ENCODE measurements at places on chromosomes 11 and 22.

GRCh38 chr22:38793317-38793716 is 626 bp downstream of the DNAL4 start:
- DNase-seq = no peak

GRCh38 chr11:59216641-59217564 is 4.2 kb upstream of the MPEG1 start:
- DNase-seq = no peak

DNA sequence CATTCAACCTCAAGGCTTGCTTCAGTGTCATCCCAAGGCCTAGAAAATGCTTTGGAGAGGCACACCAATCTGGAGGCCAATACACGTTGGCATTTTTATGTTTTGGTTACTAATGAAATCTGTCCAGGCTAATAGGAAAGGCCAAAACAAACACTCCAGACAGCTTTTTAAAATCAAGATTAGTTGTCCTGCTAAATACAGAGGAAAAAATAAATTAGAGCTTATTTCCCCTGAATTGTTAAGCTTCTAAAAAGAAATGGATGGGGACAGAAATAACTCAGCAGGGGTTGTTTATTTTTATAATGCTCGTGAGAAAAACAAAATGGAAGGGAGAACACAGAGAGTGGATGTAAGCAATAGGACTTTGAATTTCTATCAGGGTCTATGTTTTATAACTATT is 438.5 kb upstream of the LRRC4C start:
- no peak for DNase-seq

- no peak for DNase-seq
Measured at GRCh38 chr11:20962581-20962980, 293.2 kb downstream of the NELL1 start.

- DNase-seq = no peak
Measured at GRCh38 chr11:103339485-103339857, 230.2 kb downstream of the DYNC2H1 start.

GRCh38 chr11:57322256-57323166 is 2.2 kb downstream of the TNKS1BP1 start:
- no peak for DNase-seq

DNA sequence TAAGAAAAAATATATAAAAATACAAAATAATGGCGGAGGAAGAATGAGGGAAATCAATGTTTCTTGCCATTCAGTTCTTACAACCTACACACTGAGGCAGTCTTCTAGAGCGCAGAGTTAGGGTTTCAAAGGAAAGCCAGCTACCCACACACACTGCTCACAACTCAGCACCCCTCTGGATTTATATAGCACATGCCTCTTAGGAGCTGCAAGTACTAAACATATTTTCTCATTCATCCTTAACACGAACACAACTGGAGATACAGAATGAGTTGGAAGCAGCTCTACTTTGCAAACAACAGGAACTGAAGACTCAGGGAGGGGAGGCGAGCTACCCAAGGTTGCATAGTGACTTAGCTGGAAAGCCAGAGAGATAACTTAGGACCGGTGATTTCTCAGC is 293.8 kb downstream of the CTTN start:
- no peak for DNase-seq

GRCh38 chr11:19934828-19935259 is 222.2 kb downstream of the NAV2 start:
- no peak for DNase-seq

GRCh38 chr11:27287205-27287604 is 75.8 kb downstream of the CCDC34 start:
- no peak for DNase-seq

- no peak for DNase-seq
Measured at GRCh38 chr11:117313091-117313490, 3.0 kb downstream of the BACE1 start.

DNA sequence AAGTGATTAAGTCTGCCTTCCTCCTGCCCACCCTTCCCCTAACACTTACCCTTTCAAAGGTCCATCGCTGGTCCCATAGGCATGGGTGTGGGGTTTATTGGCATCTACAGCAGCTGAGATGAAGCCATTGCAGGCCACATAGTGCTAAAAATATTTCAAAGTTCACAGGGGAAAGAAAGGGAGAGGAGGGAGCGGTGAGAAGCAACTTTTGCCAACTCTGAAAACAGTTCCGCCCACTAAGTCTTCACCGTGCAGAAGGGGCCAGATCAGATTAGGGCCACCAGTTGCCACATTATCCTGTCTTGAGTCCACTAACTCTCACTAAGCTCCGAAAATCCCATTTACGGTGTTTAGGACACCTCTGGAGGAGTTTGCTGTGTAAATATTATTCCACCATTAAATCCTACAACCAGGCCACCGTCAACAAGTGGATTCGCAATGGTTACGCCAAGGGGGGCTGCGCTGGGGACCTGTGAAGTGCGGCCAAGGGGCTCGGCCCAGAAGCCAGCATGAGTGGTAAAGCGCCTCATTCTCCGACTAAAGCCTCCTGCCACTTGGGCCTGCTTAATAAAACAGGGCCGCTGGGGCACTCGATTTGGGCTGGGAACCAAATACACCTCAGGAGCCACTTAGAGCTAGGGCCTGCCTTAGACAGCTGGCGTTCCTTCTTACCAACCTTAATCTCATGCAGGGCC is 534.9 kb downstream of the MIAT start:
- no peak for DNase-seq

DNA sequence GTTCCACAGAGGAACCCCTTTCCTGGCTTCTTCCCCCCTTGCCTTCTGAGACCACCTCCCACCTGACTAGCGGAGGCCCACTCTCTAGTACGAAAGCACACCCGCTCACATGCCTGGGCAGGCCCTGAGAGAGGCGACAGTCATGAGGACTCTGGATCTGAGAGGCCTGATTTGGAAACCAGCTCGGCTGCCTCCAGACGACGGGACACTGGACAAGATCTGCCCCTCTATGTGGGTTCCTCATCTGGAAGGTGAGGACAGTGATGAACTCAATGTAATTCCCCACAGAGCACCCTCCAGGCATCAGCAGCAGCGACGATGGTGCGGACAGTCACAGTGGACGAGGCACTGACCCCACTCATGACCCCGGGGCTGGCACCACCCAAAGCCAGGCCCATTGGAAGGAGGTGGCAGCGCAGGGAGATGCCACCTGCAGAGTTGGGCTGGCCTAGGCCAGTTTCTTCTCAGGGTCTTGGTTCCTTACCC is 7.5 kb downstream of the SULT4A1 start:
- no peak for DNase-seq

- DNase-seq = no peak
Measured at GRCh38 chr11:15190611-15191010, 75.9 kb downstream of the INSC start.

GRCh38 chr11:94445641-94446040 is 44.4 kb upstream of the GPR83 start:
- no peak for DNase-seq

DNA sequence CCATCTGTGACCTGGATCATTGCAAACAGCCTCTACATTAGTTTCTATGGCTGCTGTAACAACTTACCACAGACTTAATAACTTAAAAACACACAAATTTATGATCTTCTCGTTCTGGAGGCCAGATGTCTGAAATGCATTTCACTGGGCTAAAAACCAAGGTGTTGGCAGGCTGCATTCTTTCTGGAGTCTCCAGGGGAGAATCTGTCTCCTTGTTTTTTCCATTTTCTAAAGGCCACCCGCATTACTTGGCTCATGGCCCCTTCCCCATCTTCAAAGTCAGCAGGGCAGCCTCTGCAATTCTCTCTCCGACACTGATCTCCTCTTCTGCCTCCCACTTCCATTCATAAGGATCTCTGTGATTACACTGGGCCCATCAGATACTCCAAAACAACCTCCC is 11.6 kb downstream of the SCGB1A1 start:
- DNase-seq = no peak

- peak; percentile 11 for DNase-seq
Measured at GRCh38 chr11:45885274-45885920, at the start of gene MAPK8IP1. Gene MAPK8IP1 (plus strand): TSS chr11:45885651. CDS start chr11:45885821, 170 bp downstream.

- DNase-seq = no peak
Measured at GRCh38 chr11:100687630-100688395, 725 bp downstream of the ARHGAP42 start.

- no peak for DNase-seq
Measured at GRCh38 chr11:96242191-96242847, 100.7 kb downstream of the MAML2 start.

DNA sequence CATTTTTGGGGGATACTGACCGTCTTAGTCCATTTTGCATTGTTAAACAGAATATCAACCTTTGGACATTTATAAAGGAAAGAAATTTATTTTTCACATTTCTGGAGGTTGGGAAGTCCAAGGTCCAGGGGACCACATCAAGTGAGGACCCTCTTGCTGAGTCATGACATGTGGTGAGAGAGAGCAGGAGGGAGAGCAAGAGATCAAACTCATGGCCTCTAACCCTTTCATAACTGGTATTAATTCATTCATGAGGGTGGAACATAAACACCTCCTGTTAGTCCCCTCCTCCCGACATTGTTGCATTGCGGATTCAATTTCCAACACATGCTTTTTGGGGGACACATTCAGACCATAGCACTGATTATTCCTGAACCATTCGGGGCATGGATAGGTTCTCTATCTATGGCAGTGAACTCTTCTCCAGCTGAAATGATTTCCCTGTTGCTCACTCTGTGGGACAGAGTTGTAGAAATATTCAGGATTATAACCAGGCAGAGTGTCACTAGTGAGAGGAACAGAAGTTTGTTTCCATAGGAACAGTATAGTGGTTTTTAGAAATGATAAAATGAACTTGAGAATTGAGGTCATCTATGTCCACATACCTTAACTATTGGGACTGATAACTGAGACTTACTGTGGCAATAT is 88.2 kb upstream of the OR9Q1 start:
- DNase-seq = no peak

DNA sequence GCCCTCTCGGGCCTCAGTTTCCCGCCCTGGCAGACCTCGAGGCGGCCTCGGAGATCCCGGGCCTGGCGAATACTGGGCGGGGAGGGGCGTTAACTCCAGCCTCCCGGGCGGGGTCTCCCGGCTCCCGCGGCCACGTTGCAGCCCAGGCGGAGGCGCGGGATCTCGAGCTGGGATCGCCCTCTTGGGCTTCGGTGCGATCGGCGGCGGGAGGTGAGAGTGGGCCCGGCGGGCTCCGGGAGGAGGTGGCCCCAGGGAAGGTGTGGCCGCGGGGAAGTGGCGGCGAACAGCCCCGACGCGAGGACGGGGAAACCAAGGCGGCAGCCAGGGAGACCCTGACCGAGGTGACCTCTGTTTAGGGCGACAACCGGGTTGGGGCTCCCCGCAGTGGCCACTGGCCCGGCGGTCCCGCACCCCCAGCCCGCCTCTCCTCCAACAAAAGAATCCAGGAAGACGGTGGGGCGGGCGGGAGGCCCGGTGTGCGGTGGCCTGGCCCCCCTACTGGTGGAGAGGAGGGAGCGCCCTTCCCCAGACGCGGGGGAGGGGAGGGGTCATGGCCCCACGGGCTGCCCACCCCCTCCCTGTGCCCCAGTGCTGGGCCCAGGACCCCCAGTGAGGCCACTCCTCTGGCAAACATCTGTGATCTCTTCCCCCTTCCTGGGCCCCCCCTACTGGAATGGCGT is at the start of gene PHETA2:
Gene PHETA2 (plus strand): TSS at position 117 of the 680 bp plus-strand sequence. CDS start 3,046 bp downstream, outside the sequence.
- DNase-seq = peak; percentile 38

GRCh38 chr11:107834995-107835394 is 23.6 kb downstream of the SLC35F2 start:
- DNase-seq = no peak

DNA sequence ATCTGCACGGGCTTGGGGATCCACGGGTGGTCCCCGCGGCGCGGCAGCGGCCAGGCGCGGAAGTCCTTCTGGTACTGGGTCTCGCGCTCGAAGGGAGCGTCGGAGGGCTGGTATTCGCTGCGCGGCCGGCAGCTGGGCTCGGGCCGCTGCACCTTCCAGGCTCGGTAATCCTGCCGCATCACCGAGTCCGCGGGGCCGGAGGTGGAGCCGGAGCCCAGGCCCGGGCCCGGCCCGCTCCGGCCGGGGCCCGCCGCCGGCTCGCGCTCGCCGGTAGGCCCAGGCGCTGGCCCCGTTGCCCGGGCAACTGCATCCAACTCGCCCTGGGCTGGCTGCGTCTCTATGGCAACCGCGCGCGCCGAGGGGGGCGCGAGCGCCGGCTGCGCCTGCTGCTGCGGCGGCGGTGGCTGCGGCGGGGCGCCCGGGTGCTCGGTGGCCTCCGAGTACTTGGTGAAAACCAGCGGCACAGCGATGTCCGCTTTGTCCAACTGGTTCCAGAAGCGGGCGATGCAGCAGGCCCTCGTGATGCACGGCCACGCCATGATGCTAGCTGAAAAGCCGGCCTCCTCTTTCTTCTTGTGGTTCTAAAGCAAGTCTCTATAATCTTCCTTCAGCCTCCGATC is 897 bp downstream of the MAP6 start:
- no peak for DNase-seq

DNA sequence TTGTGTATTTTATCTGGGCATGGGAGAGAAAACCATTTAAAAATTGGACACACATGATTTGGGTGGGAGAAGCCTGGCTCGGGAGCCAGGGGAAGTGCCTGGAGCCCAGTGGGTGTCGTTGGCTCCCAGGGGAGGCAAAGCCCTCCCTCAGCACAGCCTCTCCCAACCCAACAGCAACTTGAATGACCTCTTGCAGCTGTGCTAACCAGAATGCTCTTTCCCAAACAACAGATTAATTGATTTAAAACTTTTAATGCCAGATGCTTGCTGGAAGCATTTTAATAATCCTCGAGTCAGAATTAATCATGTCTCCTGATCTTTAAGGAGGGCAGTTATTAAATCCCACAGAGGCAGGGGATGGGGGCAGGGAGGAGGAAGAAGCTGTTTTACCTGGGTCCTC is 401.6 kb downstream of the BUD13 start:
- no peak for DNase-seq

DNA sequence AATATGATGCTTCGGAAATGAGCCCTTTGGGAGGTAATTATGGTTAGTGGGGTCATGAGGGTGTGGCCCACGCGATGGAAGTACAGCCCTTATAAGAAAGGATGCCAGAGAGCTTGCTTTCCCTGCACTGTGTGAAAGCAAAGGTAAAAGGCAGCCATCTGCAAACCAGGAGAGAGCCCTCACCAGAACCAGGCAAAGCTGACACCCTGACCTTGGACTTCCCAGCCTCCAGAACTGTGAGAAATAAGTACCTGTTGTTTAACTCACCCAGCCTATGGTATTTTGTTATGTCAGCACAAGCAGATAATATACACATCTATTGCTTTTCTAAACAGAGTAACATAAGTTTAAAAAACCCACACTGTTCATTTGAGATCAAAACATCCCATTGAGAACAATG is 50.7 kb downstream of the SYN3 start:
- DNase-seq = no peak

DNA sequence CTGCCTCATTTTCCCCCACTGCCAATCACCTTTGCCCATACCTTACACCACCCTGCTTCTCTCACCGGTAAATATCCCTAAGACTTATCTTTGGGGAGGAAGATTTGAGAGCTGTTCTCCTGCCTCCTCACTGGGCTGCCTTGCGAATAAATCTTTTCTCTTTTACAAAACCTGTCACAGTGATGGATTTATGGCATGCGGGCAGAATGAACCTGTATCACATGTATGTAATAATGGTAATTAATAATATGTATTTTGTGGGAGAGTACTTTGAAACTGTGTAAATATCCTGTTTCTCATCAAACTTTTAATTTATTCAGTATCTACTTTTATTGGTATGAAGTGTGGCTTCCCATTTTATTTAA is 3.6 kb upstream of the USP18 start:
- no peak for DNase-seq

All from stimulated activated CD4-positive, alpha-beta T cell treated with anti-CD3 and anti-CD28 coated beads, Interleukin-12 subunit alpha, Interleukin-12 subunit beta, amount 100 ng/mL, for 24 hours (primary cell).